Activated naive CD8-positive, alpha-beta T cell treated with anti-CD3 and anti-CD28 coated beads, Interleukin-2, amount 50 U/mL, for 24 hours (primary cell): ENCODE measurements at places on chromosomes 1 and 21.

DNA sequence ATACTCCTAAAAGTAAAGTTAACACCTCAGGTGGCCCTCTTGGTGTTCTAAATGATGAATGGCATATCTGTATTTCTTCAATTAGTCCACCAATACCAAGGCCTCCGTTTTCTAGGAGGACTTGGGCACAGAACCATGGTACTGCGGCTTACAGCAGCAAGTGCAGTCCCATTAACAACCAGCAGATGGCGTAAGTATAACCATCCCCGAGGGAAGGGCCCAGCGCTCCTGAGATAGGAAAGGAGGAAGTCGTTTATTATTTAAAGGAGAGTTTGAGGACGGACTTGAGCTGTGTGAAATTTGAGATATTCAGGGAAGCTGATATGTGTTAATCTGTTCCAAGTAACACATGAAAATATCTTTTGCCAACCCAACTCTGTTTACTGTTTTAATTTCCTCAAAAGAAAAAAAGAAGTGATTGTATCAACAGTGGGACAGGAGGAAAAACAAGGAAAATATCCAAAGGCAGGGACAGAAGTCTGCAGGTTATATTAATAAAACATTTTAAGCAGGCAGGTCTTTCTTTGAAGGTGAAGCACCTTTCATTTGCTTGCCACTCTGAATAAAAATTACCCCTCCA, 37.7 kb upstream of the KCNJ15 start:
- DNase-seq, result peak; percentile 70

- DNase-seq, result no peak
Observed at GRCh38 chr1:16226490-16227179, 10.3 kb downstream of the CPLANE2 start.

DNA sequence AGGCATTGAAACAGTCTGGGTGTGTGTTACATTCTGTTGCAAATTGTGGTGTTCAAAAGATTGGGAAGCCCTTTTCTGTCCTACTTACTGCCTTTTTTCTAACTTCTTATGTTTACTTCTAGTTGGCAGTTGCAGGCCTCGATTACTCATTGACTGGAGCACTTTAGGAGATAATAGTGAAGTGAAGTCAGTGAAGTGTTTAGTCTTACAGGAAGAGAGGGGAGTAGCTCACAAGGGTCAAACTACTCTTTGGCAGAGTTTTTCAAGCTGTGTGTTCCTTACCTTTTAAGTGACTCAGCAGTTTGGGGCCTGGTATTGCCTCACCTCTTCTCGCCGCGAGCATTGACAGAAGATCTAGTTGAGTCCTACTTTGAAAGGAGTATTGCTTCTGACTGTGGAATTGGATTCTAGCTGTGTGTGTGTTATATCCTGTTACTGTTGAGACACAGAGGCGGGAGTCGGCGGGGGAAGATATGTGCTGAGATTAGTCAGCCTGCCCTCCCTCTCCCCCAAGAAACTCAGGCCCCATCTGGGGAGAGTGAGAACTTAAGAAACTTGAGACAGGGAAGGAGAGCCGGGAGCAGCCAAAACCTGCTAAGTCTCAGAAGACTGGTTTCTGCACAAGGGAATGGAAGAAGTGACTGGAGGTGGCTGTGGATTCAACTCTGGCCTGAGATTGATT, 19.3 kb downstream of the AHCYL1 start:
- peak; percentile 35 for DNase-seq

- DNase-seq, result no peak
Observed at GRCh38 chr1:33725556-33726160, 138.2 kb upstream of the HMGB4 start.

DNA sequence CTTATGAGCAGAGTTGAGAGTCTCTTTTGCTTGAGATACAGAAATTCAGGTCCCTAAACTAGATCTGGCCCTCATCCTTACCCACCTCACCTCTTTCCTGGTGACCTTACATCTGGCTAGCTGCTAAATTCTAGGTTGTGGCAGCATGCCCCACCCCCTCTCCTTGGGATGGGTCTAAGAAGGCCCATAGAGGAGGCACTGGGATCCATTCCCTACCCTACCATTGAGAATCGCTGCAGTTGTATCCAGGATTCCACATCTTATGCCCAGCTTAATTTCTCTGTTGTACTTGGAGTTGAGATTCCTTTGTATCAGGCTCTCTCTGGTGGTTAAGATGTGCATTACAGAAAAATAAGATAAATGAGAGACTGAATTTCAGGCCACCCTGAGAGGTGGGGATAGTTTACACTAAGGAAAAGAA, 9.5 kb upstream of the TMEM39B start:
- DNase-seq, result no peak
